ENCODE measurements at places on chromosomes 1 and 21. TPM values are rescaled to one million over a fixed set of nuclear protein-coding genes. Genes with fewer than 3 reads are reported as not detected.

DNA sequence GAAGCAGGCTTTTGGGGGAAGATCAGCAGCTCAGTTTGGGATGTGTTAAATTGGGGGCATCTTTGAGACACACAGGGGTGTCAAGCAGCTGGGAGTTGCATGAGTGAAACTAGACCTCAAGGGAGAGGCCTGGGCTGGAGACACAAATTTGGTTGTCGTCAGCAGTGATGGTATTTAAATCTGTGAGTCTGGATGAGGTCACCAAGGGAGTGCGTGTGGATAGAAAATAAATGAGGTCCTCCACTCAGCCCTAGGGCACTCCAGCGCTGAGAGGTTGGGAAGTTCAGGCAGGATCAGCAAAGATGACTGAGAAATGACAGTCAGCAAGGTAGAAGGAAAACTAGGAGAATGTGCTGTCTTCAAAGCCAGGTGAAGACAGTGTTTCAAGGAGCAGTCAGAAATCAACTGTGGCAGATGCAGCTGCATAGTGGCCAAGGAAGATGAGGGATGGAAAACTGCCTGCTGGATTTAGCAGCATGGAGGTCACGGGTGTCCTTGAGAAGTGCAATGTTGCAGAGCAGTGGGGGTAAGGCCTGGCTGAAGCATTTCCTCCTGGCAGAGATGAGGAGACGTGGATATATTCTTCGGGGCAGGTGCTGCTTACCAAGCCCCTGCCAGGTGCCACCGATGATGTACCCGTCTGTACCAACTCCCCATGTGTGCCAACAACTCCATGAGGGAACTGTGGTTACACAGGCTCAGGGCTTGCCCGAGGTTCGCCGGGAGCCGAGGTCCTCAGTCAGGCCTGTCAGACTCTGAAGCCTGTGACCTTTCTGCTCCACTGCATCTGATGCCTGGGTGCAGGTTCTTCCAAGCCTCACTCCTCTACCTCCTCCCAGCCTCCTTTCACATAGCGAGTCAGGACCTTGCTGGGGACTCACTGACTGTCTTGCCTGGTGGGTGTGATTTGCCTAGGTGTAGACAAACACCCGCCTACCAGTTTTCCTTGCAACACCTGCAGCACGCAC, 11.3 kb downstream of the MAP7D1 start:
- no peak for DNase-seq

GRCh38 chr21:40766381-40766780, 80.6 kb downstream of the DSCAM start:
- no peak for DNase-seq

CA6 gene
- 0.12 TPM for polyA plus RNA-seq

MEX3A gene
- polyA plus RNA-seq: 40.9 TPM

DNA sequence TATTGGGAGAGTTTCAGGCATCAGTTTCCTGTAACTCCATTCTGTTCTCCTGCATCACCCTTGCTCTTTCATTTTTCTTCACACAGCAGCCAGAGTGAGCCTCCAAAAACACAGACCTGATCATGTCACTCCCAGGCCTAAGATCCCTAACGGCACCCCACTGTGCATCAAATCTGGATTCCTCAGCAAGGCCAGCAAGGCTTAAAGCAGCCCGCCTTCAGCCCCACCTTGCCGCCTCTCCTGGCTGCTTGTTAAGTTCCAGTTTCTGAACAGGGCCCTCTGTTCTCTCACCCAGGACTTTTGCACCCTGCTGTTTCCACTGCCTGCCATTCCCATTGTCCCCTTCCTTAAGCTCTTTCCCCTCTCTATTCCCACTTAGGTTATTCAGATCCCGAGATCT, 29.3 kb downstream of the C1orf116 start:
- DNase-seq: no peak

GRCh38 chr1:69940231-69940630, 265.1 kb downstream of the LRRC40 start:
- no peak for DNase-seq

GRCh38 chr1:160205242-160206035, at the start of gene PEA15:
Gene PEA15, plus strand, starts transcription at chr1:160205384. Its CDS starts 6,161 bp downstream, at chr1:160211545.
- DNase-seq: no peak

AMPD1 gene
- not detected for polyA plus RNA-seq

GRCh38 chr1:228743405-228743804, 8.1 kb downstream of the RHOU start:
- no peak for DNase-seq

DNA sequence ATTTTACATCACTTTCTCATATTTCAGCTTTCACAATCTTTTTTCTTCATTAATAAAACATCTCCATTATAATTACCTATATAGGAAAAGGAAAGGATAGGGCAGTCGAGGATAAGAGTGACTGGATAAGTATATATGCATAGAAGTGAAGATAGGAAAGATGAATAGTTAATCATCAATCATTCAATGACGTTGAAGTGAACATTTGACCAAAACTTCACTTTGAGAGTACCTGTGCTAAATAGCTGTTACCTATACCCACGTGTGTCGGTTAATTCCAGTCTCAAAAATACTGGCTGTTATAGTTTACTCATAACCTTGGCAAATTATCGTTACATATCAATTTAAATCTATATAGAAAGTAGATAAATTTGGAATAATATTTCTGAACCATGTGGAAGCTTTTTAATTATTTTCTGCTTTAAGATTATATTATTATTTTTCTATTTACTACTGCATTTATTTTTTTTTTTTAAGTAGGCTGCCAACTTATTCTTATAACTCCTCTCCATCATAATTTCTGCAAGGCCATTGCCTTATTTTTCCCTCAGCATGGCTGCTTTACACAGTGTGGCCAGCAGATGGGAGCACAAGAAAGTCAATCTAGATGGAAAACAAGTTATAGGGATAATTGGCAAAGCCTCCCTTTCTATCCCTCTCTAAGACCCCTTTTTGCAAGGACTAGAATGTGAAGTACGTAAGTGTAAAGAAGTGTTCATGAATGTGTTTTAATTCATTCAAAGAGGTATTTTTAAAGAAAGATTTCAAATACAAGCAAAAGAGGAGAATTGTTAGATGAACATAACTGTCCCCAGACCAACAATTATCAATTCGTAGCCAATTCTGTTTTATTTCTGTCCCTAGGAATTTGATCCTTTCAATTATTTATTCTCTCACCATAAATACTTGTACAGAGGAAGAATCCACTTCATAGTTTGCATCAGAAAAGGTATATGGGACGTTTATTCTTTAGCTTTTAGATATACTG, 290.4 kb downstream of the KCNT2 start:
- no peak for DNase-seq

GRCh38 chr1:226641671-226642231, 93.2 kb downstream of the STUM start:
- DNase-seq: no peak

DNA sequence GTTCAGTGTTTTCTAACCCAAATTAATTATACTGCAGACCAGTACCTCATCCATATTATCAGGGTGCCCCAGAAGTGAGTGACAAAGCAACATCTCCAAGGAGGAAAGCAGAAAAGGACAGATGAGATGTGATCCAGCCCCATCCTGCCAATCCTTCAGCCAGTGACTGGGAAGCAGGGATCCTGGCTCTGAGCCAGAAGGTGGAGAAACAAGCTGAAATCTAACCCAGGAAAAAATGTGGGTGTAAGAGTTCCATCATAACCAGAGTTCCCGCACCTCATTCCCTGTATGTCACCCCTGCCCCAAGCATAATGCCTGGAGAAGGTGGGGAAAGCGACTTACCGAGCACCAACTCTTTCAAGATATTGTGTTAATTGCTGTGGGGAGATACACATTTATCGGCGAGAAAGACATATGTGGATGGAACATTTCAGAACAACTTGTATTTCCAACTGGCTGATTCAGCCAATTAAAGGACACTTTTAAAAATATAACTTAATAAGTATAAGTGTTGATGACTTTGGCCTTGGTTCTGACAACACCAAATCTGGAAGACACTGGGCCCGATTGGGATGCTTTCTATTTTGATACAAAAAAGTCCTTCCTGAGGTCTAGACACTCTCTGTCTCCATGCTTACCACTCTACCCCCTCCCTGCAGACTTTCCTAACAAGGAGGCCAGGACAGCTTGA, 14.9 kb downstream of the PLEKHA6 start:
- DNase-seq: no peak

ATAD3B gene
- polyA plus RNA-seq: 8.4 TPM

SERINC2 gene
- 41.1 TPM for polyA plus RNA-seq

DNA sequence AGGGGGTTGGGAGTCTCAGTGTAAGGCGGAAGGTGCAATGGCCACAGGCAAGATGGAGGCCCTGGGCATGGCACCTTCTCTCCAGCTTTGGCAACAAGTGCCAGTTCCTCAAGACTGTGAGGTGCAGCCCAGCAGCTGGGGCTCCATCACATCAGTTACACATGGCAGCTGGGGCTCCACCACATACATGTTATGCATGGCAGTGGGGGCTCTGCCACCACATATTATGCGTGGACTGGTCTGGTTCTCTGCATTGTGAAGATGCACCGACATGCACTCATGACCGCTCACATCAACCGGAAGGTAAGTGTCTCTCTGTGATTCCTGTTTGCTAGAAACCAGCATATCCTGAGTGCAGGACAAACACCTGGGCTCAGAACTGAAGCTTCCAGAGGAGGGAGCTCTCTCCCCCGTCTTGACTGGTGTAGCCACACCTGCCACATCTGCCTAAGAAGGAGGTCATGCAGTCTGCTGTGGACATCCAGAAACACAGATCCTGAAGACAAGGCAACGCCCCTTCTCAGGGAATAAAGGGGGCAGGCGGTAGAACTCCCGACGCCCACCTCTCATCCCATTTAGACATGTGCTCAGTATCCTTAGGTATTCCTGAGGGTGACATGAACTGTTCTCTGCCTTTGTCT, 104.1 kb upstream of the TMPRSS2 start:
- no peak for DNase-seq

- no peak for DNase-seq
These were observed 74.5 kb upstream of the ARHGEF16 start for GRCh38 chr1:3379934-3380333.

CLEC20A gene
- polyA plus RNA-seq: 0.26 TPM

TFAP2E gene
- 0.61 TPM for polyA plus RNA-seq

GRCh38 chr1:2212532-2213491, 15.3 kb upstream of the SKI start:
- peak; percentile 92 for DNase-seq

DENND1B gene
- 15.6 TPM for polyA plus RNA-seq

GRCh38 chr21:15112858-15113257, 48.1 kb upstream of the NRIP1 start:
- DNase-seq: no peak

DNA sequence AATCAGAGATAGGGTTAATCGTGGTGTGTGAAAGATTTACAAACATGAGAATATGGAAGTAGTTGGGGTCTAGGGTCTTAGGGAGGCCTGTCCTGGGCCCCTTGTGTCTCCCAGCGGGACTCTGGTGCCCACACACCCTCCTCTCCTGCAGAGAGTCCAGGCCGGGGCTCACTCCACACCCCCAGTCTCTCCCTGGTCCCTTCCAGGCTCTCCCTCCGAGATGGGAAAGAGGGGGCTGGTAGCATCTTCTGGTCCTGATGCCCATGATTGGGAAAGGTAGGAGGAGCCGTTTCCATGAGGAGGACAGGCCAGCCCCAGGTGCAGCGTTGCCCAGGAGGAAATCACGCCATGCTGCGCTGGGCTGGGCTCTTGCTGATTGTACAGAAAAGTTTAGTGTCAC, 26.6 kb downstream of the PCNT start:
- no peak for DNase-seq

DNA sequence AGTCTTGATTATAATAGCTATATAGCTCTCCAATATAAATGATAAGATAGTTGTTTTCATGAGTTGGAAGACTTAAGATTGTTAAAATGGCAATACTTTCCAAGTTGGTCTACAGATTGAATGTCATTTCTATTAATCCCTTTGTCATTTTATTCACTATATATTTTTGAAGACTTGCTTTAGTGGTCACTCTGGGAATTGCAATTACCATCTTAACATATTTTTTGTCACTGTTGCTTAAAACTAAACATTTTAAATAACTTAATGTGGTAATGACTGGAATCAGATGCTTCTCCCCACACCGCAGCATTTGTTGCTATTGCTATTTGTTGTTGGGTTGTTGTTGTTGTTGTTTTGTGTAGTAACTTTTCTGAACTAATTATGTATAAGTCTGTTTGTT, 1592.9 kb downstream of the MRPL39 start:
- DNase-seq: no peak

DNA sequence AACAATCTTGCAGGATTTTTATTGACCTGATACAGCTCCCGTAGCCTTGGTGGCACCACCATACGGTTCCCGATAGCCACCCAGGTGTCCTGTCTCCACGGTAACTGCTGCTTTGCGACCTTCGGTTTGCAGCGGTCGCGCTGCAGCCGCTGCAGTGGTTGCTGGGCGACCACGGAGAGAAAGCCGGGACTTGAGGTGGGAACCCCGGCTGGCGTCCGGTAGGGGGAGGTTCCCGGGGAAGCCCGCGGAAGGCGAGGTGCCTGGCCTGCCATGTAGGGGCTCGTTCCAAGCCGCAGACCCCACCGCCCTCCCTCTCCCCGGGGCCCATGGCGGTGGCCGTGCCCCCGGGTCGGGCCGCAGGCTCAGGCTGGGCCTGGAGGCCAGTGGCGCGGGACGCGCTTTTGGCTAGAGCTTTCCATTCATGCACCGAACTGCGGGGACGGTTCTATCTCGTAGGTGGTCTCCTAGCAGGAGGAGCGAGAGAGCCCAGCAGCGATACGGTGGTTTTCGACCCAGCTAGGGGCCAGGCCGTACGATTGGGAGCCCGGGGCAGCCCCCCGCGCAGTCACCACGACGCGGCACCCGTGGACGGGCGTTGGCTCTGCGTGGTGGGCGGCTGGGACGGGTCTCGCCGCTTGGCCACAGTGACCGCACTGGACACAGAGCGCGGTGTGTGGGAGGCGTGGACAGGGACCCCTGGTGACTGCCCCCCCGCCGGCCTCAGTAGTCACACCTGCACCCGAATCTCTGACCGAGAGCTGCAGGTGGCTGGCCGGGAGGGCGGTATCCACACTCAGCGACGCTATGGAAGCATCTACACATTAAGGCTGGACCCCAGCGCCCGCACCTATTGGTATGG, at the start of gene KLHDC9:
Gene KLHDC9, plus strand, starts transcription at position 152 of the 859 bp plus-strand sequence. Its CDS starts 175 bp downstream, at position 327.
- DNase-seq: peak; percentile 70

DNA sequence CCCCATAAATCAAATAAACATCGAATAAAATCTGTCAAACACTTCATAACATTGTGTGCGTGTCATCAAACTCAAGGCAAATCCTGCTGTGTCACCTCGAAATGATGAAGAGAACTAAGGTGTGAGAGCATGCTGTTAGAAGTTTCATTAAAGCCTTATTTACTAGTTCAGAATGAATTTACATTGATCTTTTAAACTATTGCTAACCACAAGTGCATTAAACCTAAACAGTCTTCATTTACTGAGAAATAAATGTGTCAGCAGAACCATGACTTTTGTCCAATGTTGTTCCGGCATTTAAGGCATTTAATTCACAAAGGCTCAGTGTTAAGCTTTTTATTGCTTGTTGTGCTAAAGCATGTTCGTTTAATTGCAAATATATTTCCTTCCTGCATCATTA, 474.4 kb downstream of the SETD4 start:
- no peak for DNase-seq

HSD11B1 gene
- polyA plus RNA-seq: 0.53 TPM

DNA sequence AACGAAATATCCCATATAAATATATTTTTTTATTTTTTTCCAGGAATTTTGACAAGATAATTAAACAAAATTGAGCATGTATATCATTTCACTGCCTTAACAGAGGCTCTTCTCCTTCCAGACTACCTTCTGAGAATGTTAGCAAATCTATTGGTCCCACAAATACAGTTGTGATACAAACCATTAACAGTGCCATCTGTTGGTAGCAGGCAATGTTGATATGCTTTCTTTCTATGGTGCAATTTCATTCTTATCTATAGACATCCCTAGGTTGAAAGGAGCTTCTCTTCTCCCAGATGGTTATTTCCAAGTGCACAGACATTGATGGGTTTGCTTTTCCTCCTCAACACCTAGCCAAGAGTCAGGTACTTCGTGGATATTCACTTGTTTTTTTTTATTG, 303.6 kb downstream of the USH2A start:
- peak; percentile 2 for DNase-seq

- DNase-seq: no peak
These were observed 32.7 kb downstream of the OR13G1 start for GRCh38 chr1:247646867-247647266.
